K562 (cell line): ENCODE measurements at places on chromosomes 3 and 15. TPM values are rescaled to one million over a fixed set of nuclear protein-coding genes. Genes with fewer than 3 reads are reported as not detected.

DNA sequence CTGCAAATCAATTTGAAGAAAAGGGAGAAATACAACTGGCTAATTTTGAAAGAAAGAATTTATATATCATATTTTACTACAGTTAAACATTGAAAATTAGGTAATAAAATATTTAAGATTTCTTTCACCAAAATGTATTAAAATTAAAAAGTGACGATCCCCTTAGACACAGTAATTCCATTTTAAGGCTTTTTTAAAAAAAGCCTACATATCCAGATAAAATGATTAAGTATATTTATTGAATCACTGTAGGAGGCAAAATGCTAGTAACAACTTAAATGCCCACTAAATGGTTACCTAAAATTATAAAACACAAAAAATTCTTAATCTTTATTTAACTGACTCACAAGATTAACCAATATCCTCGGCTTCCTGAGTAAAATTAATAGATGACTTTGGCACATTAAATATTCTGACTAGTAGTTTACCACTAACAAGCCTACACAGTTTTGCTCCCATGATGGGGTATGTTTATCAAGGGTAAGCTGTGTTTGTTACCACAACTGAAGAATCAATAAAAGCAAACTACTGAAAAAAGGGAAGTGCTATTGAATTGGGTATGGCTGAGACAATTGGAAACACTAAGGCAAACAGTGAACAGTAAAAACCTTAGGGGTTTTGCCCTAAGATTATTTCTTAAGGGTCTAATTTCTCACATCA is 28.4 kb downstream of the ANKRD28 start:
- DNase-seq = no peak
- H3K4me3 ChIP-seq = no peak overlapping the region
- H3K4me1 ChIP-seq = no peaks in the 10 kb centered on the region
- H3K27me3 ChIP-seq = no peaks in the 10 kb centered on the region
- peaks cover 7% of the 10 kb centered on the region; the same call in 2 of the 3 replicates for H3K36me3 ChIP-seq

- no peaks in the 10 kb centered on the region for H3K27me3 ChIP-seq
- no peak overlapping the region for H3K27ac ChIP-seq
- H3K4me1 ChIP-seq = no peaks in the 10 kb centered on the region
- H3K4me3 ChIP-seq = no peak overlapping the region
- H3K36me3 ChIP-seq = no peaks in the 10 kb centered on the region
These were observed 642.3 kb upstream of the CFAP20DC start for GRCh38 chr3:59692117-59692516.

The NANOGP8 gene
- not detected in 2 replicates for total RNA-seq

- H3K27me3 ChIP-seq = no peaks in the 10 kb centered on the region
- H3K36me3 ChIP-seq = no peaks in the 10 kb centered on the region
- no peak overlapping the region for H3K4me3 ChIP-seq
- no peak for DNase-seq
- no peak overlapping the region for H3K27ac ChIP-seq
These were observed 27.2 kb upstream of the PIGZ start for GRCh38 chr3:196995646-196996355.

The KBTBD13 gene
- total RNA-seq = 0.11 and 0.13 TPM in 2 replicates

DNA sequence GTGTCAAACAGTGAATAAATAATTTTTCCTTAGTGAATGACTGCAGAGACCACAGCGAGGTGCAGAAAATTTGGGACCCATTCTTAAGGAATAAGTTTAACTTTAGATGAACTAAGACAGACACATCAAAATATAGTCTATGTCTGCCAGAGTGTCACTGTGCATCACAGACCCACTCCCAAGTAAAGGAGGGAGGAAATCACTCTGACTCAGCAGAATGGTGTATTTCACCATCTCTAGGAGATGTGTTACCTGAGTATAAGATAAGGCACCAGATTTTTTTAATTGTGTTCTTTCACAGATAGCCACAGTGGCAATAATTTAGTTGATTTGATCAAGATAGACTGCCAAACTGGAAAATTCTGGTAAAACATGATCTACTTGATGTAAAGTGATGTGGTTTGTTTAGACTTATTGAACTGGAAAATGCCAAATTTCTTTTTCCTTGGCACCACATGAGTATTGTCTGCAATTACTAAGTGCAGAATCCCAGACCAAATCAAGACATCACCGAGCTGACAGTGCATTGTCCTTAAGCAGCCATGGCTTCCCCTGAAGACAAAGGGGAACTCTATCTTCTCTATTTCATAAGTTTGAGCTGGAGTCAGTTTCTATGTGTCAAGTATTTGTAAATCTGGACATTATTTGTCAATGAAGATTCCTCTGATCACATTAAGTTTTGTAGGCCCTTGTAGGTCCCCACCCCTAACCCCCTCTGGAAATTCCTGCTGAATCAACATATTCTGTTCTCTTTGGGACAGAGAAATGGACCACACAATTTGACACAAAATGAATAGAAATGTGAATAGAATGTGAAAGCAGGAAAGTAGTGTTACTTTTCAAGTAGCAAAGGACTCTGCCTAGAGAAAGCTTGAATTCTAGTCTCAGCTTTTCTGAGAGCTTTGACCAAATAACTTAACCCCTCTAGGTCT is 47.6 kb downstream of the TIPARP start:
- H3K36me3 ChIP-seq = no peaks in the 10 kb centered on the region
- H3K4me1 ChIP-seq = no peaks in the 10 kb centered on the region
- H3K4me3 ChIP-seq = no peak overlapping the region

GRCh38 chr3:143507735-143508580 is 340.3 kb downstream of the SLC9A9 start:
- DNase-seq = no peak
- peaks cover 6% of the 10 kb centered on the region; the same call in 1 of the 2 replicates for H3K27me3 ChIP-seq
- no peaks in the 10 kb centered on the region for H3K4me1 ChIP-seq
- no peak overlapping the region for H3K4me3 ChIP-seq
- no peaks in the 10 kb centered on the region for H3K36me3 ChIP-seq

DNA sequence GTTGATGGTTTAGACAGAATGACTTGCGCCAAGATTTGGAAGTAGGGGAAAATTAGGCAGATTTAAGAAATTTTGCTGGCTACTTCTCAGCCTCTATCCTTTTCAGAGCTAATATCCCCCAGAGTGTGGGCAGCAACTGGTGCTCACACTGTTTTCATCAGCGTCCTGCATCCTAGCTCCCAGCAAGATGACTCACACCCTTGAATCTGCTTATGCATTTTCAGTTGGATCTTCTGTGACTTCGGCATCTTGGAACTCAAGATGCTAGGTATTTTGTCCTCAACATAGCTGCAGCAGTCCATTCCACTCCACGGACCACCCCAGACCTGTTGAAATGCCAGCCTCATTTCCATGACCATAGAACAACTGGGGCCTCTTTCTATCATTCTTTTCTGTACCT is 336.1 kb upstream of the NR2F2 start:
- H3K4me1 ChIP-seq = no peaks in the 10 kb centered on the region
- no peaks in the 10 kb centered on the region for H3K27me3 ChIP-seq
- no peak overlapping the region for H3K27ac ChIP-seq
- DNase-seq = no peak
- H3K36me3 ChIP-seq = no peaks in the 10 kb centered on the region

GRCh38 chr3:28053759-28054158 is 187.7 kb upstream of the CMC1 start:
- H3K27ac ChIP-seq = no peak overlapping the region
- H3K4me1 ChIP-seq = no peaks in the 10 kb centered on the region
- H3K36me3 ChIP-seq = no peaks in the 10 kb centered on the region
- no peaks in the 10 kb centered on the region for H3K27me3 ChIP-seq
- no peak overlapping the region for H3K4me3 ChIP-seq

GRCh38 chr3:109114746-109115145 is 3.2 kb downstream of the MORC1 start:
- H3K36me3 ChIP-seq = no peaks in the 10 kb centered on the region
- no peaks in the 10 kb centered on the region for H3K27me3 ChIP-seq
- H3K4me3 ChIP-seq = no peak overlapping the region
- DNase-seq = no peak
- H3K4me1 ChIP-seq = no peaks in the 10 kb centered on the region

The ZNF501 gene
- total RNA-seq = 3.9 and 4.4 TPM in 2 replicates

- no peak for DNase-seq
- H3K27ac ChIP-seq = no peak overlapping the region
- no peaks in the 10 kb centered on the region for H3K36me3 ChIP-seq
These were observed 43.0 kb upstream of the USP3 start for GRCh38 chr15:63461230-63461985.

The ERICH6 gene
- not detected in 2 replicates for total RNA-seq

GRCh38 chr15:42688301-42688700 is 48.6 kb downstream of the CDAN1 start:
- H3K36me3 ChIP-seq = no peaks in the 10 kb centered on the region
- no peaks in the 10 kb centered on the region for H3K27me3 ChIP-seq
- H3K4me1 ChIP-seq = no peaks in the 10 kb centered on the region
- H3K27ac ChIP-seq = no peak overlapping the region
- H3K4me3 ChIP-seq = no peak overlapping the region
- no peak for DNase-seq

DNA sequence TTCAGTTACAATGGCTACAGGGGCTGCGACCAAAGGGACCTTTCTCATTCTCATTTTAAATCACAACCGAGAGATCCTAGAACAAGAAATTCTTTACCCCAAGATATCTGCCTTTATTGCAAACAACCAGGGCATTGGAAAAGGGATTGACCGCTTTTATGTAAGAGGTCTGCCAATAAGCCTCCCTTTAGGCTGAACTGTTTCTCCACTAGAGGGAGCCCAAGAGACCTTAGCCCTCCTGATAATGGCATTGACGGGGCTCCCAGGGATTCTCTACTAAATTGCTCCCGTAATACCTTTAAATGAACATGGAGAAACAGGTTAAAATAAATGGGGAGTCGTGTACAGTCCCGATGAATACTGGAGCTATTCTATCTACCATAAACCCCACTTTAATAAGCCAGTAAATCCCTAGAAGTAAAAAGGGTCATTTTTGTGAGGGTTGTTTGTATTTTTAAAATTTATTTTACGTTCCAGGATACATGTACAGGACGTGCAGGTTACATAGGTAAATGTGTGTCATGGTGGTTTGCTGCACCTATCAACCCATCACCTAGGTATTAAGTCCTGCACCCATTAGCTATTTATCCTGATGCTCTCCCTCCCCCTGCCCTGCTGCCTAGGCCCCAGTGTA is 7.5 kb upstream of the IGSF10 start:
- H3K36me3 ChIP-seq = no peaks in the 10 kb centered on the region
- no peak overlapping the region for H3K27ac ChIP-seq
- peak; percentile 65 for DNase-seq
- H3K4me3 ChIP-seq = no peak overlapping the region
- H3K27me3 ChIP-seq = no peaks in the 10 kb centered on the region
- H3K4me1 ChIP-seq = no peaks in the 10 kb centered on the region

DNA sequence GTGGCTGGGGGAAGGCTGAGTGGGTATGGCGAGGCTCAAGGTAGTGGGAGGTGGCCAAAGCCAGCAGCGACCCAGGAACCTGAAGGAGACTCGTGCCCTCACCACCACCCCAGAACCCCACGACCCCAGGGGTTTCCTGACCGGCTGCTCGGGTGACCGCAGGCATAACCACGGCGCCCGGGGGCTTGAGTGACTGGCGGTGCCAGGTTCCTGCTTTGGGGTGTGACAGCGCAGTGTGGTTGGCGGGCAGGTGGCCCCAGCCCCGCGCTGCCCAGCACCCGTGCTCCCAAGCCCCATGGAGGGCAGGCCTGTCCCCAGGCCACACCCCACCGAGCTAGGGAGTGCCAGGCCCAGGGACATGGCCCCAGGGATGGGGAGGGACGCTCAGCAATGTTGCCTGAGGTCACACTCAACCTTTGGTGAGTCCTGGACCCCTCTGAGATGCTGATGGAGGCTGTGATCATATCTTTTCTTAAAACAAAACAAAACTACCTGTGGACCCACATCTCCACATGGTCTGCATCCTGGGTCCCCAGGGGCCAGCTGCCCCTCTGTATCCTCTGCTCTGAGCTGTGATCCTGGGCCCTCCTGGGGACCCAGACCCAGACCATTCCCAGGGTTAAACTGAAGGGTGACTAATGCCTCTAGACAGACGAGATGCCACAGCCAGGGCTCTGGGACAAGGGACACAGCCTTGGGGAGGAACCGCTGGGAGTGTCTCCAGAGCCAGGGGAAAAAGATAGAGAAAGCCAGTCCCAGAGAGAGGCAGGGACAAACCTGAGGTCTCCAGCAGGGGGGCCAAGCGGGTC is 13.0 kb downstream of the DNAJB8 start:
- H3K4me3 ChIP-seq = no peak overlapping the region
- H3K27me3 ChIP-seq = no peaks in the 10 kb centered on the region; the same call in 2 of the 3 replicates
- peaks cover 49% of the 10 kb centered on the region for H3K4me1 ChIP-seq
- no peaks in the 10 kb centered on the region for H3K36me3 ChIP-seq
- DNase-seq = no peak

- DNase-seq = no peak
- no peak overlapping the region for H3K27ac ChIP-seq
- no peaks in the 10 kb centered on the region for H3K27me3 ChIP-seq
- H3K4me3 ChIP-seq = no peak overlapping the region
- peaks cover 3% of the 10 kb centered on the region for H3K4me1 ChIP-seq
These were observed 32.3 kb downstream of the PARP16 start for GRCh38 chr15:65254356-65254755.

GRCh38 chr3:159168788-159169187 is 366.9 kb downstream of the MFSD1 start:
- no peaks in the 10 kb centered on the region for H3K4me1 ChIP-seq
- no peaks in the 10 kb centered on the region for H3K27me3 ChIP-seq
- no peak for DNase-seq
- no peak overlapping the region for H3K4me3 ChIP-seq
- H3K36me3 ChIP-seq = no peaks in the 10 kb centered on the region
- H3K27ac ChIP-seq = no peak overlapping the region

DNA sequence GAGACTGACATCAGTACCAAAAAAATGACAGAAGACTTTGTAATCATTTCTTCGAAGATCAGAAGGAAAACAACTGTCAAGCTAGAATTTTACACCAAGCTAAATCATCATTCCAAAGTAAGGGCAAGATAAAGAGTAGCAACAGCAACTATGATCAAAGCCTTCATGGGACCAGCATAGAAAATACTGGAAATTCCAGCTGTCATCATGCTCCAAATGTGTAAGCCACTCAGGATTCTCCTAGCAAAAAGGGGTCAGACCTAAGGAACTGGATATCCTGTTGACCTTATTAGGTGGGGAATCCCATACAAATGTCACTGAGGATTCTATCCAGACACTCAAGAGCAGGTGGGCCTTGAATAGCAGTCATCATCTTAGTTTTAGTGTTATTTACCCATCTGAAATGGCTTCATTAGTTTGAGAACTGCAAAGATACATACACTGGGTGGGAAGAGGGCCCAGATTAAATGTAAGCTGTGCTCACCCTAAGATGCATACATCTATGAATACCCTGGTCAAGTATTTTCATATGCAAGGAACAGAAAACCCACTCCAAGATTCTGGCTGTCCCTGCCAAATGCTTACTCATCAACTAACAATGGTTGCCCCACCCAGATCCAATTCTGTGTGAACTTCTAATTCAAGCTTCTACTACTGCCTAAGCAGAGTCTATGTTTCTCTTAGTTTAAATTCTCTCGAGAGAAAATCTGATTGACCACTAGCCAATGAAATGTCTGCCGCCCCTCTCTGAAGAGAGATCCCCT is 33.5 kb downstream of the CLDN18 start:
- H3K27ac ChIP-seq = no peak overlapping the region
- no peaks in the 10 kb centered on the region for H3K27me3 ChIP-seq
- DNase-seq = no peak

The SLC22A13 gene
- 0.29 and 0.49 TPM in 2 replicates for total RNA-seq
